GM23338 (cell line): ENCODE measurements at places on chromosomes 11 and 22. TPM values are rescaled to one million over a fixed set of nuclear protein-coding genes. Genes with fewer than 3 reads are reported as not detected.

The ACTN3 gene
- 3.8 and 6.3 TPM in 2 replicates for total RNA-seq

The ME3 gene
- total RNA-seq: 3.8 and 4.0 TPM in 2 replicates

The KRTAP5-10 gene
- total RNA-seq: not detected in 2 replicates

The TTLL1 gene
- 3.5 and 5.5 TPM in 2 replicates for total RNA-seq

The KCNA4 gene
- total RNA-seq: not detected in 2 replicates

The MMP1 gene
- not detected in 2 replicates for total RNA-seq
